ENCODE measurements at places on chromosomes 1 and 21.

DNA sequence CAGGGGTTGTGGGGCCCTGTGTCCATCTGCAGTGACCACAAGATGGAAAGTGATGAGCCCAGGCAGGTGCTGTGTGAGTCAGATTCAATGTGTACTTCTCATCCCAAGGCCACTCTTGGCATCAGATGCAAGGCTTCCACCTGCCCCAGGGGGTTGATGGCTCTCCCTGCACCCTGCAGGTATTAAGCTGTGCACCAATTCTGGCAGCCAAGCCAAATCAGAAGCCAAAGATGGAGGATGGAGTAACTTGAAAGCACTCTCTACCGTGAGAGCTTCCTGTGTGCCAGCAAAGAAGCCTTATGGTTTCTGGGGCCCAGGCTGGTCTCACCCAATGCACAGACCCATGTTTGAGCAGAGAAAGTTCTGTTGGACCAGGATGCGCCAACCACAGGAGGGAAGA lies 44.3 kb upstream of the TENT5C start:
- no peak for DNase-seq

DNA sequence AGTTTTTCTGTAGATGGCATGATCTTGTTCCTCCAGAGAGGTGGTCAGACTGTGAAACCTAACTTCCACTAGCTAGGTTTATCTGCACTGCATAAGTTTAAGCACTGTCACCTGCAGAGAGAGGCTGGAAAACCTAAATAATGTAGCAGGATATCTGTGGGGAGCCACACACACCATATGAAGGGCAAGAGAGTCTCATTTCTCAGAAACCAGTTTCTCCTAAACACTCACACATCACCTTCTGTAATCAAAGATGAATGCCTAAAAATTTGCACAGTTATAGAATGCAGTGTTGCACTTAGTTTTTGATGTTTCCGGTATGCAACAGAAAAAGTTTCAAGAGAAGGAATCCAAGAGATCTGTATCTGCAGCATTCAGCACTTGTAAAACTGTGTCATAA lies 654.6 kb downstream of the ADGRL2 start:
- DNase-seq = no peak

- no peak for DNase-seq
These were observed 4.4 kb upstream of the C4BPB start for GRCh38 chr1:207084232-207084631.

GRCh38 chr1:169146576-169147214 lies 40.2 kb downstream of the ATP1B1 start:
- no peak for DNase-seq

DNA sequence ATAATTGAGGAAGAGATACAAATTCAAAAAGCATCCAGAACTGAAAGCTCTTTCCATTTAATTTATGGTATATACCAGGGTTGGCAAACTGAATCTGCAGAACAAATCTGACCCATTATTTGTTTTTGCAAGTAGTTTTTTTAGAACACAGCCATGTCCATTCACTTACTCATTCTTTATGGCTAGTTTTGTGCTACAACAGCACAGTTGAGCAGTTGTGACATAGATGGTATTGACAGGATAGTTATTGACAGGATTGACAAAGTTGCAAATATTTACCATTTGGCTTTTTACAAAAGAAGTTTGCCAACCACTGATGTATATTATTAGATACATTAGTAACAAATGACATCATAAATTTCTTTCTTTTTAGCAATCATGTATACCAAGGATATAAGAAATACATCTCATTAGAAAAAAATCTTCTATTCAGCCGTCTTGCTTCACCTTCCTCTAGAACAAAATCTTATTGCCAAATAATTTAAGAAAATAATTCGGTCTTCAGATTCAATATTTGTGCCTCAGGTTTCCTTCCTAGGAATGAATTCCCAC lies 9.4 kb downstream of the ADAMTS1 start:
- no peak for DNase-seq

- DNase-seq = no peak
These were observed 23.9 kb downstream of the PCNT start for GRCh38 chr21:46347791-46348381.

DNA sequence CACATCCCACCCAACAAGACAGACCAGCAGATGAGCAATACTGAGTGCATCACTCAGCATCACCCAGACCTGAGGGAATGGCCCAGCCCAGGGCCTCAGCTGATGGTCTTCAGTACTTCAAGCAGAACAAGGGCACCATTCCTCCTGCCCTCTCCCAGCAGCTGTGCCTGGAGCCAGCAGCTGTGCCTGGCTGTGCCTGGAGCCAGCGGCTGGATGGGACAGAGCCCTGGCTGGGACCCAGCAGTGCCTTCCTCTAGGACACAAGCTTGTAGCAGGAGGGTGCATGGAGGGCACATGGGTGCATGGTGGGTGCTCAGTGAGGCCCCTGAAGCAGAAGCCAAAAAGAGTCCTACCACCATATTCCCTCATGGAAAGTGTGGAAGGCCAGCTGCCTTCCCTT lies 583.8 kb downstream of the NPHP4 start:
- DNase-seq = no peak

- peak; percentile 61 for DNase-seq
These were observed 1.1 kb downstream of the PIK3CD start for GRCh38 chr1:9652379-9653209.

DNA sequence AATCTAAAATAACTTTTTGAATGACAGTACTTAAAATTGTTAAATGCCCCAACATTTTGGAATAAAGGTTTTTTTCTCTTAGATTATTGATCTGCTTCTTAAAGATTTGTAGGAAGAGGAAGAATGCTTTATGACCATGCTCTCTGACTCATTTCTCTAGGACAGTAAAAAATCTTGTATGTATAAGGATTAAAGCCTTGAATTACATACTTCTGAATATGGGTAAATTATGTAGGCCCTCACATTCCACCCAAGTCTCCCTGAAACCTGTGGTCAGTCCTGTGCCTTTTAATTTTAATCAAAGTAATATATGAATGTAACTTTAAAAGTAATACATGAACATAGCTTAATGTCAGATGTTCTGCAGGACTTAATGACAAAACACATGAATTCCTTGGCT lies 50.5 kb downstream of the ABCD3 start:
- DNase-seq = no peak
